ENCODE measurements at places on chromosomes 2 and 18.

GRCh38 chr18:31553800-31554199 lies 37.9 kb upstream of the TTR start:
- DNase-seq: no peak
- no peak overlapping the region for H3K27ac ChIP-seq
- H3K4me3 ChIP-seq: no peak overlapping the region

GRCh38 chr2:98985905-98986666 lies 50.1 kb upstream of the CRACDL start:
- H3K4me3 ChIP-seq: no peak overlapping the region
- no peaks in the 10 kb centered on the region for H3K4me1 ChIP-seq
- DNase-seq: no peak
- no peak overlapping the region for H3K27ac ChIP-seq
- peaks cover 3% of the 10 kb centered on the region for H3K27me3 ChIP-seq

GRCh38 chr18:3604498-3605408 lies 154.8 kb downstream of the TGIF1 start:
- no peaks in the 10 kb centered on the region for H3K27me3 ChIP-seq
- H3K4me3 ChIP-seq: no peak overlapping the region
- peaks cover 3% of the 10 kb centered on the region for H3K4me1 ChIP-seq
- DNase-seq: no peak

GRCh38 chr2:95347681-95348608 lies 50.8 kb downstream of the KCNIP3 start:
- no peaks in the 10 kb centered on the region for H3K36me3 ChIP-seq
- peaks cover 32% of the 10 kb centered on the region for H3K27me3 ChIP-seq
- H3K4me1 ChIP-seq: peaks cover 9% of the 10 kb centered on the region
- no peak overlapping the region for H3K4me3 ChIP-seq
- no peak overlapping the region for H3K27ac ChIP-seq

- H3K36me3 ChIP-seq: no peaks in the 10 kb centered on the region
- H3K27me3 ChIP-seq: peaks cover 12% of the 10 kb centered on the region
- H3K4me1 ChIP-seq: no peaks in the 10 kb centered on the region
- H3K4me3 ChIP-seq: no peak overlapping the region
Observed at GRCh38 chr2:8642366-8643068, 39.3 kb upstream of the ID2 start.
